SW 1271 (cell line): ENCODE measurements at places on chromosomes 5 and 9.

DNA sequence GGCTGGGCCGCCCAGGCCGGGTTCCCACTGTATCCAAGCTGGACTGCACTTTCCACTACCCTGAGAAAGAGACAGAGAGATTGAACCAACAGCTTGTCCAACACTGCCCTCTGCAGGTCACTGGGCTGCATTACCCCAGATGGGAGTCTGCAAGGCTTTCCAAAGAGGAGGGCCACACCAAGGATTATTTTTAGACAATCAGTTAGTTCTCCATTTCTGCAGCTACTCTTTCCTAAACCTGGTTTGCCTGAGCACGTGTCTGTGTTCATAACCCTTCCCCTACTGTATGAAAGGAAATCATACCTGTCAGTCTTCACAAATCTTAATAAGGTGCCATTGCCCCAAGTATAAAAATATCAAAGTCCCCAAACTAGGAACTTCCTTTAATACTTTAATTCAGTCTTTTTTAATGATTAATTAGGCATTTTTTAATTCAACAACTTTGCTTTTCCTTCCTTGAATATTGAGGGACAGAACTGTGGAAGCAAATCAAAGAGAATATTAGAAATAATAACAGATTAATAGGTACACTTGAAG lies 13.4 kb upstream of the FGF1 start:
- DNase-seq: peak; percentile 33

DNA sequence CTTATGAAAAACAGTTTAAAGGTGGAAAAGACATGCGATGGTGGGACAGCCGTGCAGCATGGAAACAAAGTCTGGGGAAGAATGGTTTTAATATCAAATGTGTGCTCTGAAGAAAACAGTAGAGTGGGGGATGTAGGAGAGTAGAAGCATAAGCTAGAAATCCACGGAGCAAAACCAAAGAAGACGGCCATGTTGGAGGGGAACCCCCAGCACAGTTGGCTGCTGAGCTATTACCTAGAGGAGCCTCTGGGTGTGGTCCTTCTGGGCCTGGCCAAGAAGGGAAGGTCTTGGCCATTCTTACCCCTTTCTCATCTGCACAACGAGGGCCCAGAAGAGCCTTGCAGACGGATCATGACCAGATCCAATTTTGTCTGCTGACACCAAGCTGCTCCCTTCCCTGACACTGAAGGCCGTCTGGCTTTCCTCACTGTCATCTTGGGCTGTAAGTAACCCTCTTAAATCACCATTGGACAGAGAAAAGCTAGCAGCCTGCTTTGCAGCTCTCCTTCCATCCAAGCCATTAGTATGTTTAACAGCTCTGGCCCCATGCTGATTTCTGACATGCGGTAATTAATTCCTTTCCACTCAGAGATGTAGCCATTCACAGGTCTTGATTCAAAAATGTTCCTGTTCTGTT lies 189.5 kb downstream of the SEC61B start:
- no peak for DNase-seq

DNA sequence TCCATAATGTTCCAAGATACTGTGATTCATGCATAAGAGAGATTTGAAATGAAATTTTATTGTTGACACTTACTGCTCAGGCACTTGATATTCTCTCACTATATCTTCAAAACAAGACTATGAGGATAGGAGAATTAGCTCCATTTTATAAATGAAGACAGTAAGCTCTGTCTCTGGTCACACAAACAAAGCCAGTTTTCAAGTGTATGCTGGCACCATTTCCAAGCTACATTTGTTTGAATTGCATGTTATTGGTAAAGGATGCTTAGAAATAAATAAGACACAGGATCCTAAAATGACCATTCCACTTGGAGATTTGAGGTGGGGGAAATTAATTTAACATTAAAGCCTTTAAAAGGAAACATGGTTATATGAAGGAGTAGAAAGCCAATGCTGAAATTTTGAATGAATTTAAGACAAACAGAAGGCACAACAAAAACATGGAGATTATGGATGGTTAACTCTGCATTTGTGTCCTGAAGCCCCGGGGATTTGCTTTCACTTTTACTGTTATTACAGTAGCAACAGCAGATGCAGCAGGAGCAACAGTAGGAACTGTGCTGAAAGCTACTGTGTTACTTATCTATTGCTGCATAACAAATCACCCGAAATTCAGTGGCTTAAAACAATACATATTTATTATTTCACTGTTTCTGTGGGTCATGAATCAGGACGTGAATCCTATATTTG lies 79.7 kb upstream of the ASTN2 start:
- no peak for DNase-seq

DNA sequence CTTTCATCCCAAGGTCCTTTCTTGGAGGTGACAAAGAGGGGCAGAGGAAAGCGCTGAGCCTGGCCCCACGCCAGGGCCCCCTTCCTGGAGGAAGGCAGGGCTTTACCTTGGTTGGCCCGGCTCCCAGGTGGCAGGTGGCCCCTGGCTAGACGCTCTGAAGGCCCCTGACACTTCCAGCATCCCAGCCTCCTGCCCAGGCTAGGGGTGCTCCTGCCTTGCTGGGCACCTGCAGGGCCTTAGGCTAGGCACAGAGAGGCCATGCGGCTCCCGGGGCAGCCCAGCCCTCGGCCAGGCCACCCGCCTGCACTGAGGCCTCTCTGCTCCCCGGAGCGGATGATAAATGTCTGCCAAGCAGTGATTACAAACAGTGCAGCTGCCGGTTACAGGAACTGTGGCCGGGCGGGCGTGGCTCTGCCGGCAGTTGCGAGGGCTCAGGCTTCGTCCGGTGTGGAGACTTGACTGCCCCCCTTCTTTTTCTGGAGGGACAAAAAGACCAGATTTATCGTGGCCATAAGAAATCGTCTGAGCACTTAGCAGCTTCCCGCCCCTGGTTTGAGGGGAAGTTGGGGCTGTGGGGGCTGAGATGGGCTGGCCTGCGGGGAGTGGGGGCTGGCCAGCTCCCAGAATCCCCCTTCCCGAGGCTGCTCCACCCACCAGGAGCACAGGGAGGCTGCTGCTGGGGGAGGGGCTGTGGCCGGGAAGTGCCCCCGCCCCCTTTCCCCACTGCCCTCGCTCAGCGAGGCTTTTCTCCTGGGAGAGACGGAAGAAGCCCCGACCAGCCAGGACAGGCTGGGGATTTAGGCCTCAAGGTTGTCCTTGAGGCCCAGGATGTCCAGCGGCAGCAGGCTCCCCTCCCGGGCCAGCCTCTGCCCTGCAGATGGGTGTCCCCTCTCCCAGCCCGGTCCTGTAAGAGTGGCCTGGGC lies 31.6 kb upstream of the UBAC1 start:
- DNase-seq: peak; percentile 62

DNA sequence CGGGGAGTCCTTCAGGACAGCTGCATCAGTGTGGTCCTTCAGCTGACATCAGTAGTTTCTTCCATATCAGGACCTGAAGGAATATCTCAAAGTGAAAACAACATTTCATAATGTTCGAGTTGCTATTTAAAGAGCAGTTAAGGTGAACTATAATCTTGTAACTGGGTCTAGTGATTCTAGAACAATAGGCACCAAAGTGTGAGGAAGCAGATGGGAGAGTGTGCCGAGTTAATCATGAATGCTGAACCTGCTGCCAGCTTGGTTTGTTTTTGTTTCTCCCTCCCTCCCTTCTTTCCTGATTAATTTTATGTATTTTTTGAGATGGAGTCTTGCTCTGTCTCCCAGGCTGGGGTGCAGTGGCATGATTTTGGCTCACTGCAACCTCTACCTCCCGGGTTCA lies 3.6 kb upstream of the PTGR1 start:
- no peak for DNase-seq

GRCh38 chr9:33202552-33203201 lies 35.5 kb upstream of the B4GALT1 start:
- DNase-seq: no peak

DNA sequence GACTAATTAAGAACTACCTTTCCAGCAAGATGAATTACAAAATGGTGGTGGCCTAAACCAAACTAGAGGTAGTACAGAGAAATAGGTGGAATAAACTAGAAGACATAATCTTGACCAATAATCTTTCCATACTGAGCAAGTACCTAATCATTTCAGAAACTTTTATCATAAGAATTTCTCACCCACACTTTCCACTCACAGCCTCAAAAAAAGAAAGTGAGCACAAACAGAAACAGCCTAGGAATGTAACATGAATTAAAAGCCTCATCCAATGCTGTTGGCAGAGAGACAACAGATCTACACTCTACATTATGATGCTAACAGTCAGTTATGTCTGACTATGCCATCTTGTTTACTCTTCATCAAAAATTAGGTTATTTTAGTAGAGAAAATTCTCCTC lies 1.3 kb downstream of the RNF38 start:
- no peak for DNase-seq

DNA sequence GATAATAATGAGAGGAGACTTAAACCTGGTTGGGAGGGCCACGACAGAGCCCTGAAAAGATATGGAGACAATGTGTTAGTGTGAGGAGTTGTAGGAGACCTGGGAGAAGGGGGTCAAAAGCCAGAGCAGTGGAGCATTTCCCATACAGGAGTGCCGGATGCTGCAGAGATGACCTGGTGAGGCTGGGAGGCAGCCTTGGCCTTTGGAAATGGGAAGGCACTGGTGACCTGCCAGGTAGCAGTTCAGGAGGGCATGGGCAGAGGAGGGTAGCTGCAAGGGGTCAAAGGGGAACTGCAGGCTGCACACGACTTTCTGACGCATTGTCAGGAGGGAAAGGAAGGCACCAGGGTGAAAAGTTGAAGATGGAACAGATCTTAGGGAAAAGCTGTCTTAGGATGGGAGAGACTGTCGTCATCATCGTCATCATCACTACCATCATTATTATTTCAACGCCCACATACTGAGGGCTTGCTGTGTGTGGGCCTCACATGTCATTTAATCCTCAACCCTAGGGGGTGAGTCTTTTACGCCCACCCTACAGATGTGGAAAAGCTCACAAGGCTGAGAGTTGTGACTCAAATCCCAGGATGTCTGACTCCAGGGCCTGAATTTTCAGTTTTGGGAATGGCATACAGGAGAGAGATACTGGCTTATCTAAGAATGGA lies 13.3 kb downstream of the ARAP3 start:
- no peak for DNase-seq

DNA sequence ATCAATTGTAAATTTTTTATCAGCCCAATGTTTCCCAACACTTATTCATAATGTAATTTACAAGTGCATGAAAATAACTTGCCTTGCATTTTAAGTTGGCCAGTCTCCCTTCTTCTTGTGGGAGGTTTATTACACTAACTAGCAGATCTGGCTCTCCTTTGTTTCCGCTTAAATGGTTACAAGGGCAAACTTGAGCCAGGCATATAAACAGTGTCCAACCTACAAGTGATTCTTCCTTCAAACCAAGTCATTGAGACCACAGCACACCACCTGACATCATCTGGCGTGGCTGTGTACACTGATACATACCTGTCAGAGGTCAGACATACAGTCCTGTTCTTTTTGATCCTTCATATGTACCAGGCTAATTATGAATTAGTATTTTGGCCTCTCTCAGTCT lies 80.1 kb downstream of the ALDH1A1 start:
- no peak for DNase-seq

- no peak for DNase-seq
Measured at GRCh38 chr9:98573749-98574278, 134.9 kb downstream of the GABBR2 start.

GRCh38 chr5:140219068-140219991 lies 44.3 kb downstream of the CYSTM1 start:
- no peak for DNase-seq

DNA sequence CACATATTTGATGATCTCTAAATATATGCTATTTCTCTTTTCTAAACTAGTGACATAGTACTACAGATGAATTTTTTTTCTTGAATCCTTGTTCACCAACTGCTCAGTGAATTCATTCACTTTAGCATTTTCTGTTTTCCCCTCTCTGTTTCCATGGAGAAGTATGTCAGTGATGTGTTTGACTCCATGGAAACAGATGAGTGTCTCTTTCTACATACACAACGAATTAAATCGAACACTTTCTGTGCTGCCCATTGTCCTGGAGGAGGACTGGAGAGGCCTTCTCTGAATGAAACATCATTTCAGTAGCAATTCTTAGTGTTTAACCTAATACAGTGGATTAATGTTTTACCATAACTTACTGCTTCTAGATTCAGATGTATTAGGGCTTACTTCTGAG lies 9.5 kb downstream of the INVS start:
- DNase-seq: no peak

GRCh38 chr5:97508864-97509263 lies 325.8 kb upstream of the RIOK2 start:
- no peak for DNase-seq

DNA sequence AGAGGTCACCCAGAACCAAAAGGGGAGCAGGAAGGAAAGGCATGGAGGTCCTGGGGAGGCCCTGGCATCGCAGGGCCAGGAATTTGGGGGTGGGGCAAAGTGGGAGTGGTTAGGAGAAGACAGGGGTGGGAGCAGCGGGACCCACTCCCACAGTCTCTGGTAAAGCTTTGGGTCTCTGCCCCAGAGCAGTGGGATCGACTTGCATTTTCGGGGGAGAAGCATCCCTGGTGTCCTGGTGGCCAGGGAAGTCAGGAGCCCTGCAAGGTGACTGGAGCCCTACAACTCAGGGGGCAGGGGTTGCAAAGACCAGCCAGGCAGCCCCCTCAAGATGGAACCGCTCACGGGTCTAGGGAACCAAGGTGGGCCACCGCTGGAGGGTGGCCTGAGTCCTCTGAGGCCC lies 22.4 kb upstream of the GTF3C5 start:
- DNase-seq: no peak

GRCh38 chr5:137515238-137515637 lies 16.1 kb upstream of the SPOCK1 start:
- DNase-seq: no peak

GRCh38 chr5:39132792-39133191 lies 58.6 kb upstream of the RICTOR start:
- DNase-seq: no peak

DNA sequence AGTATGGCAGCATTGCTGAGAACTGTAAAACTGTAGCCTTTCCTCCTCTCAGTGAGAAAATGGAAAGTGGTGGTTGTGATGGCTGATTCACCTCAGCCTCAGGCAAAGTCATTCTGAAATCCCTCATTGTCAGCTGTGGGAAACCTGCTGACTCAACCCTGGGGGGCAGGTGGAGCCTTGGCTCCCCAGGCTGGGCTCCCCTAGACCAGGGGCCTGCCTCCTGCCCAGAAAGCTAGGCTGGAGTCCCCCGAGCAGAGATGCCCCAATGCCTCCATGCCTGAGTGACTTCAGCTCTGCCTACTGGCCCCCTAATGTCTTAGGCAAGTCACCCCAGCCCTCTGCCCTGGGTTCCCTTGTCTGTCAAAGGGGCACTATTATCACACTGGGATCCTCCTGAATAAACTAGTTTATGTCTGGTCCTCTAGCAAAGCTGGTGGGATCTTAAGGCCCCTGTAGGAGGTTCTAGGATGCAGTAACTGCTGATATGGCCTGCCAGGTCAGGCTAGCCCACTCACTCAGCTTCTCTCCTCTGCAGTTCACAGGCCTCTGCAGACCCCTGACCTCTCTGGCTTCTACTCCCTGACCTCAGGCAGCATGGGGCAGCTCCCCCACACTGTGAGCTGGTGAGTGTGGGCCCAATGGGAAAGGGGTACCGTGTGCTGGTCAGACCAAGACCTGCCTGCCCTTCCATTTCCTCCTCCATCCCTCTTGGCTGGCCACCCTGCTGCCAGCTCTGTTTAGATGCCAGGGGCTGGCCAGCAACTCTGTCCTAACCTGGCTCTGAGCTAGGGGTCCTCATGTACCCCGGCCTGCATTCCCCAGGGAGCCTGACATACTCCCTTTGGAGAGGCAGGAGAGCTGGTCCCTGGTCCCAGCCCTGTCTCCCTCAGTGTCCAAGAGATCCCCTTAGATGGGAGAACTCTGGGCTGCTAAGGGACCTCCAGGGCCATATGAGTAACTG lies 24.2 kb downstream of the TCF7 start:
- DNase-seq: peak; percentile 23

- DNase-seq: peak; percentile 32
Measured at GRCh38 chr5:150410524-150411244, 2.0 kb downstream of the CD74 start.
